GM20000 (cell line): ENCODE measurements at places on chromosomes 1 and 21.
A peak's percentile ranks its signal among the peaks of the same experiment; 100 is the strongest.

DNA sequence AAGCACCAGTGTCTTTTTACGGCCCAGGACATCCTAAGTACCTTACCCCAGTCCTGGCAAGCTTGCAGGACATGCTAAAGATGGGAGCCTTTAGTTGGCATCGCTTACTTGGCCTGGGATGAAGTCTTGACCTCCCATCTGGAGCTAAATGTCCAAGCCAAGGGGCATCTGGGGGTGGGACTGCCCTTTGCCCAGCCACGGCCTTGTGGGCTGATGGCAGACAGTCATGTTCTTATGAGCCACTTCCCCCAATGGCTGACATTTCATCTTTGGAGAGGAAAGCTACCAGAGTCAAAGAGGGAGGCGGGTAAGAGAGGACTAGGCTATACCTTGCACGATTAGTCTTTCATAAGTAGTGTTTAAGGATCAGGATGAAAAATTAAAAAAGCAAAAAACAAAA, 32.2 kb downstream of the OPTC start:
- DNase-seq = no peak

- DNase-seq = no peak
Observed at GRCh38 chr1:9263984-9264872, 28.5 kb upstream of the SPSB1 start.

- peak; percentile 27 for DNase-seq
Observed at GRCh38 chr1:227127891-227128290, 187.8 kb downstream of the COQ8A start.

- no peak for DNase-seq
Observed at GRCh38 chr1:15432324-15432723, 5.9 kb upstream of the CTRC start.

- DNase-seq = no peak
Observed at GRCh38 chr1:47788761-47789160, 208.4 kb downstream of the TRABD2B start.

GRCh38 chr1:200739702-200740570, 1.2 kb downstream of the CAMSAP2 start:
- DNase-seq = peak; percentile 44

DNA sequence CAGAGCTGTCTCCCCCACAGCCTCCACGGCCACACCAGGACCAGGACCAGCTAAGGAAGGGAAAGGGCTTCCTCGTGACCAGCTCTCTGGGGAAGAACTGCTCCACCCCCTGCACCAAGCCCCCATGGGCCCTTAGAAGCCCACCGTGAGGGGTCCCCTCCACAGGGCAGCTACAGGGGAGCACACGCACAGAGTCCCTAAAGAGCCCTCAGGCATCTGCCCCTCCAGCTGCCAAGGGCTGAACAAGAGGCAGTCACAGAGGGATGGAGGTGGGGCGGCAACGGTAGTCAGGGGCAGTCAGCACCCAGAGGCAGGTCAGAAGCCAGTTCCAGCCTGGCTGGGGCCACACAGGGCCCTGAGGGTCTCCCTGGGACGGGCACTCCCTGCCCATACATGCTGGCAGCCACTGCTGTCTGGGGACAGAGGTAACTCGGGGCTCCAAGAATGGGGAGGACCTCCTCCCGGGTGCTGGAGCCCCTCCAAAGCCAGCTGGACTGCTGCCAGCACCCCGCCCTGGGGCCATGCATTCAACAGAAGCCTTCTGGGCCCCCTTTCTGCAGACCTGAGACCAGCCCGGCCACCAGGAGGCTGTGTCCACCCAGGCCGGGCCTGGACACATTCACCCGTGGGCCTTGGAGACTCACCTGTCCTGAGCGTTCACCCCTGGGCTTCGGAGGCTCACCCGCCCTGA, 18.7 kb downstream of the SLC19A1 start:
- DNase-seq = no peak

- no peak for DNase-seq
Observed at GRCh38 chr1:179817056-179817455, 60.5 kb downstream of the TOR1AIP2 start.

DNA sequence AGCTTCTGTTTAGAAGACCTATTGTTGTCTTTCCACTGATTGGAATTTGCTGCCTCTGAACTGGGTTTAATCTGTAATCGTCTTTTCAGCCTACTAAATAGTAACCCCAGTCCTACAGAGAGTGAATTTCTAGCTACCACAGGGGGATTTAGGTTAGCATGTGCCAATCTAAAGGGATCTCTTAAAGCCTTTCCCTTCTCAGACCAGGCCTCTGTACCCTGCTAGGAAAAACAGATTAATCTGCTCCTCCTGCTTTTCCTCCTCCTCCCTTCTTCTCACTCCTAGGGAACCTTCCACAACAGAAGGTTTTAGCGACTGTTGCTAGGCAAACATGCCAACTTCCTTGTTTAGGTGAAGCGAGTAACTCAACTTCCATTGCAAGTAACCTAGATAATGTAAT, 1.3 kb upstream of the RC3H1 start:
- no peak for DNase-seq

DNA sequence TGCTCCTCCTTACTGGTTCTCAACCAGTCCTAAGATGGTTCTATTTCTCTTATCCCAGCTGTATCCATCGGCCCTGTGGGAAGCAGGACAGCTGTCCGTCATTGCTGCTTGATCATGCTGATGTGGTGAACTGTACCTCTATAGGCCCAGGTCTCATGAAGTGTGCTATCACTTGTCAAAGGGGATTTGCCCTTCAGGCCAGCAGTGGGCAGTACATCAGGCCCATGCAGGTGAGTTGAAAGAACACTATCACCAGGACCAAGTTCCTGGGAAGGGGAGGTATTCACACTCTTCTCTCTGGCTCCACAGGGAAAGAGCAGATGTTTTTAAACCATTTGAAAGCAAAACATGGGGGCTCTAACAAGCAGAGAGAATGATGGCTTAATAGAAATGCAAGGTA, 302.6 kb downstream of the PAPPA2 start:
- DNase-seq = no peak

DNA sequence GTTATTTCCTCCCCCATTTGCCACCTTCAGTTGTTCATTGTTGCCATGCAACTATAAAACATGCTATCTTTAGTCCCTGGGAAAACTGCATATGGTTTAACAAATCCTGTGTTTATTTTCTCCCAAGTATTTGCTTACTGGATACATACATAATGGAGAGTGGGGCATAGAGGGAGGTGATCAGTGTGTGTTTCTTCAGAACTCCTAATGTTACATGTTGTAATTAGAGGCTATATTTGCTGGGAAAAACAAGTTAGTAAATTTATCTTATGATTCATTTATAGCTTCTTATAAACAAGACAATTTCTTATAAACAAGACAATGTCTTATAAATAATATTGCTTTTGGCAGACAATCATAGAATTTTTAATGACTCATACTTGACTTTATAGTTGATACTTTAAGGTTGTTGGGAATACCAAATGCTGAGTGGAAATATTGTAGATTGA, 7.3 kb upstream of the GIPC2 start:
- no peak for DNase-seq

GRCh38 chr1:201582705-201583442, 43.9 kb downstream of the NAV1 start:
- no peak for DNase-seq

- no peak for DNase-seq
Observed at GRCh38 chr1:221431961-221432360, 309.9 kb downstream of the DUSP10 start.
